Activated CD8-positive, alpha-beta T cell treated with anti-CD3 and anti-CD28 coated beads for 36 hours (primary cell): ENCODE measurements at places on chromosomes 3 and 15. TPM values are rescaled to one million over a fixed set of nuclear protein-coding genes. Genes with fewer than 3 reads are reported as not detected.

DNA sequence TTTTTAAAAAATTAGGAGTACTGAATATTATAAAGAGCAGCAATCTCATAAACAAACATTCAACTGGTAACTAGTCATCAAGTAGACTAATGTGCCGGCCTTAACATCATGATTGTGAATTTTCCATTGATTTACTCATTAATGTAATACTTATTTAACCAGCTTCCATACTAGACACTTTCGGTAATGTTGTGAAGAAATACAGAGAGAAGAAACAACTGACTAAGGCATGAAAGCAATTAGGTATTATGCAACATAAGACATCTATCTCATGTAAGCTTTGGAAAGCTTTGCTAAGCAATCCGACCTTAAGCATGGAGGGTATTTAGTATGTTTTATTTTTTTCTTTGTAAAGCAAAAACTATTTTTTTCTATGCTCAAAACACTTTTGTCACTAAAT is 108.0 kb downstream of the IL1RAP start:
- H3K27ac ChIP-seq = no peak overlapping the region
- no peak for DNase-seq
- peaks cover 49% of the 10 kb centered on the region for H3K4me1 ChIP-seq
- H3K4me3 ChIP-seq = no peak overlapping the region
- no peaks in the 10 kb centered on the region for H3K27me3 ChIP-seq

GRCh38 chr3:100103558-100104441 is 10.5 kb downstream of the FILIP1L start:
- H3K36me3 ChIP-seq = peaks cover 35% of the 10 kb centered on the region
- H3K27ac ChIP-seq = peak overlapping the region; percentile 93
- no peaks in the 10 kb centered on the region for H3K27me3 ChIP-seq
- peak; percentile 60 for DNase-seq

The ANKUB1 gene
- not detected for total RNA-seq

- no peaks in the 10 kb centered on the region for H3K36me3 ChIP-seq
- no peak overlapping the region for H3K4me3 ChIP-seq
These were observed 68.9 kb downstream of the PLD1 start for GRCh38 chr3:171741377-171741776.
